WERI-Rb-1 (cell line): ENCODE measurements at places on chromosomes 3 and 15.

- DNase-seq, result no peak
Observed at GRCh38 chr15:67074886-67075229, 9.5 kb downstream of the SMAD3 start.

- no peak for DNase-seq
Observed at GRCh38 chr3:11140713-11141104, 13.6 kb upstream of the HRH1 start.

DNA sequence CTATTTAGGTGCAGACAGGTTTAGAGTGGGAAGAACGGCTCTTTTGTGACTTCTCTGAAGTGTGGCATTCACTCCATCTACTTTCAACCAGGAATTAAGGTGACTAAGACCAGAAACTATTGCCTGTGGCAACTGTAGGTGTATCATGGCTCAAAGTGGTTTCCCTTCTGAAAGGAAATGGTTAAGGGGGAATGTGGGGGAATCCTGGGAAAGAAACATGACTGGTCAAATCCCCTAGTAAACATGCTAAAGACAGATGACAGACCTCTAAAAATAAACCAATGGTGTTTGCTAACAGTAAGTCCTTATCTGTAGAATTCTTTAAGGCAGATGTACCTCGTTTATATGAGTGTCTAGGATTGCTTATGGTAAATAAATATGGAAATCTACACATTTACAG lies 56.9 kb downstream of the MEGF11 start:
- DNase-seq, result no peak

DNA sequence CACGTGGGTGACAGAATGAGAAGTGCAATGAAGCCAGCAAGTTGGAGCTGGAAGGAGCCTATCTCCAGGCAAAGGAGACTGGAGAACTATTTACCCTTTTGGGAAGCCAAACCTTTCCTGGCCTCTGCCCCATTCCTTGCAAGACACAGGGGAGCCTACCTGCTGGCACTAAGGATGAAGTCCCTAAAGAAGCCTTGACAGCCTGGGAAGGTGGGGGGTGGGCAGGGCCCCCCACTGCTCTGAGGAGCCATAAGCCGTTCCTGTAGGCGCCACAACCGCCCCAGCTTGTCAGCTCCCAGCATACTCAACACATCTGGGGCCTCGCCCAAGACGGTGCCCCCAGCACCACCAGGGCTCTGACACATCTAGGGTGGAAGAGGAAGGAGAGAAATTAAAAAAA lies 5.5 kb downstream of the CDAN1 start:
- no peak for DNase-seq

GRCh38 chr3:37970802-37971201 lies 19.8 kb upstream of the VILL start:
- DNase-seq, result no peak

GRCh38 chr15:65952391-65953053 lies 83.2 kb downstream of the RAB11A start:
- no peak for DNase-seq

DNA sequence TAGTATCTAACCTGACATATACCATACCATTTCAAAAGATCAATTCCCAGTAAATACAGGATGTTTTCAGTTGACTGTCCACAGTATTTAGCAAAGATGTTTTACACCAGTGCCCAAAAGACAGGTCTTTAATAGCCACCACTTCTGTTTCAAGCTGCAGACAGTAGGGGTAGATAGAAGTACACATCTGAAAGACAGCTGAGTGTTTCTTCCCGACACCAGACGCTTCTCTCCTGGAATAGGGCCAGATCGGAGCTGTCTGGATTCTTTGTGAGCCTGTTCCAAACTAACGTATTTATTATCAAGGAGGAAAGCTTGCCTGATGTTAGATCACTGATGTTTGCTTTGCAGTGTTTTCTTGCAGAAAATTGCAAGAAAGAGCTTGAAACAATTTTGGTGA lies 136.1 kb upstream of the RBMS3 start:
- peak; percentile 37 for DNase-seq

DNA sequence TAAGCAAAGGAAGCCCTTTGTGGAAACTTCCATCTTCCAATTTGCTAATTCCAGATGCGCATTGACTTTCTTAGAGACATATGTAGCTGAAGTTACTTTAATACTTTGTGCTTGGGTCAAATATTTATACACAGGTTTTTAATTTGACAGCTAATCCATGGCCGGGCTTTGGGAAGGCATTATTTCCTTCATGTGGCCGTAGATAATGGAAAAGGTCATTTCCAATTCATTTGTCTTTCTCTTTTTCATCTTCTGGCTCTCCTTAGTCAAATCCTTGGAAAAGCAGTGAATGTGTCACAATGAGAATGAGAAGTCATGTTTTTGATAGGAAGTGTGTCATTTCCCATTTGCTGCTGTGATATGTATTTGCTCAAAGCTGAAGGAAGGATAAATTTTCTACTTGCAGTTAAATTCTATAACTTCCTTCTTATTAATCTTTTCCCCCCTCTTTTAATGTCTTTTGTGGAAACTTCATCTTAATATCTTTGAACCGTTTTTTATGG lies 323.3 kb downstream of the CLSTN2 start:
- no peak for DNase-seq

DNA sequence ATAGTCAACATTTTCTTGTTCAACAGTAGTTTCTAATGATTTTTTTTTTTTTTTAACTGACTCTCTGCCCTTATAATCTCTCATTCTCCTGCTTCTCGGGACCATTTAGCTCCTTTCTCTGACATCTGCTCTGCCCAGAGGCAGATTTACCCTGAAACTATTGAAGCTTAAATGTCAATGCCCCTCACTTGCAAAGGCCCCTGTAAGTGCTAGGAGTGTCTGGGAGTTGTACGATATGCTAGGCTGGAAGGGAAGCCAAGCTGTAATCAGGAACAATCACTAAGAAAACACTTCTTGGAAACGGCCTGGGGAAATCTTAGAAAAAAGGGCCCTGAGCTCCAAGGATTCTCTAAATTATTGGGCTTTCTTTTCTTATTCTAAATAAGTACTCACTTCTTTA lies 5.8 kb upstream of the PLOD2 start:
- DNase-seq, result no peak

DNA sequence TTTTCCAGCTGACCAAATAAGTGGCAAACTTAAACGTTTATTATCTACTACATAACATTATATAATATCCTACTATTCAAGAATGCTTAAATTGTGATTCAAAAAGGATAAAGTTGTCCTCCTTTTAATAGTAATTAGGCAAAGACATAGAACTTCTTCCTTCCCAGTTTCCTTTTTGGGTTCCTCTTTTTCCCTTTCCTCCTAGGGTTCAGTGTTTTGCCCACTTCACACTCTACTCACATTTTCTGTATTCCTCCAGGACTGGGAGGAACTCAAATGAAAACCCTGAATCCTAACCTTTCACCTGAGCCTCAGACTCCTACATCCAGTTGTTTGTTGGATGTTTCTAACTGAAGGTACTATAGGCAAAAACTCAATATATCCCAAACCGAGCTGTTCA lies 132.5 kb downstream of the PEAK1 start:
- DNase-seq, result no peak

- no peak for DNase-seq
Observed at GRCh38 chr15:71880276-71880675, 69.9 kb downstream of the NR2E3 start.

DNA sequence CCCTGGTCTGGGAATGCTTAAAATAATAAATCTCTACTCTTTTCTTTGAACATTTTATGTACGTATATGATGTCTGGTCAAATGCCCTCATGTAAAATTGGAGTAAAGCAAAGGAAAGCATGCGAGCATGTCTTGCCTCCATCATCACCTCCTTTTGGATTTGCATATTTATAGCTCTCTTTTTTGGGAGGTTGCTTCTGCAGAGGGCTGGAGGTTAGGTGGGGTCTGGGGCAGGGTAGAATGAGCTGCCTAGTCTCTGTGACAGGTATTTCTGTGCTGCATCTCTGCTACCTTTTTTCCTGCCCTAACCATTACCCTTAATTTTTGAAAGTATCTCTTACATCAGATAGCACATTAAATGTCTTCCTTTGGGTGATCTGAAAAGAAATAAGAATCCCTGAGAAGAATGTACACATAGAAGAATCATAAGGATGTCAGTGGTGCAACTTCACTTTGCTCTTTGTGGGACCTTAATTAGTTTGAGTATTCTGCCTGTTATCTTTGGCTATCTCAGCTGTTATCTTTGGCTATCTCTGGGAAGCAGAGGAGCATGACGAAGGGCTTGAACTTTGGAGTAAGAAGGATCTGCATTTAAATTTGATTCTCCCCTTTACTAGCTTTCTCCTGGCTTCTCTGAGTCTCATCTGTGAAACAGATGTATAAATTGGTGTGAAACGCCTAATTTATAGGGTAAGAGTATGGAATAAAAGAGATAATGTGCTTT lies 40.2 kb downstream of the PPM1L start:
- DNase-seq, result no peak

DNA sequence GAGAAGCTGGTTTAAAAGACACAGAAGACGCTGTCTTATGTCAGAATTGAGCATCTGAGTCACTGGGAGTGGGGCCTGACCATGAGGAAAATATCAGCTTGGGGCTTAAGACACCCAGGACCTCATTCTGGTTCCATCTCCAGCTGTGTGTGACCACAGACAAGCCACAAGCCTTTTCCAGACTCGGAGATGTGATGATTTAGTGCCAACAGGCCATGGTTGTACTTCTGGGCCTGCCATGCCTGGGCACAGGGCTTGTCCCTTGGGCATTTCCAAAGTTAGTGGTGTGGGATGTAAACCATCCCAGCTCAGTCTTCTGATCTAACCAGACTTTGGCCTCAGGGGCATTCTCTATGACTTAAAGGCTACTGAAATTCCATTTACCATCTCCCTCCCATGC lies 269.8 kb downstream of the RYR3 start:
- DNase-seq, result no peak

DNA sequence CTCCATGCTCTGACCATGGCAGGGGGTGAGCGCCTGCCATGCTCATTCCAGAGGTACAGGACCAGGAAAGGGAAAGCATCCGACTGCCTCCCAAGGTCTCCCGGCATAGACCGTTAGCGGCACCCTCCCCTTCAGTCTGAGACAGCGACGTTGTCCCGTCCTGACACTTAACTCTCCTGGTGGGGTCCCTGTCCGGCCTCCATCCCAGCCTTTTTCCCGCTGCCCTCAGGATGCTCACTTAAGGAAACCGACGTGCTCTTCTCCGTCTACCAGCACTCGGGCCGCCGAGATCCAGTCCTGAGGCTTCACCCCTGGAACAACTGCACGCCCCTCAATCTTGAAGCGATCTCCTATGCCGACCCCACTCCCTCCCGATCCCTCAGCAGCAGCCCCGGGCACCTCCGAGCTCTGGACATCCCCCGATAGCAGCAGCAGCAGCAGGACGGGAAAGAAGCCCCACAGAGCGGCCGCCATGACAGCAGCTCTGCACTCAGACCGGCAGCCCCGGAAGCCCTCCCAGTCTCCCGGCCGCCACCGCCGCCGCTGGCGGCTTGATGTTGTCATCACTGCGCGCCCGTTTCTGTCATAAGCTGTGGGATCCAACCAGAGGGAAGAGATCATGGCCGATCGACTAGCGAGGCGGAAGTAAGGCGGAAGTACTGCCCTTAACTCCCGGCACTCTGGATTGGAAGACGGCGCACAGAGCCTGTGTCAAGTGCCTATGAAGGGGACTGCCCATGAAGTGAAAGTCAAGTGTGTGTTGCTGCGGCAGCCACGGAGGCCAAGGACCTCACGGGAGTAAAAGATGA lies at the start of the genes EMC7 and PGBD4:
Gene EMC7 (minus strand): TSS at position 497 of the 809 bp plus-strand sequence. CDS start 23 bp downstream, at position 474.
Gene PGBD4 (plus strand): TSS at position 718 of the 809 bp plus-strand sequence. CDS start 449 bp downstream, outside the sequence.
- peak; percentile 99 for DNase-seq

DNA sequence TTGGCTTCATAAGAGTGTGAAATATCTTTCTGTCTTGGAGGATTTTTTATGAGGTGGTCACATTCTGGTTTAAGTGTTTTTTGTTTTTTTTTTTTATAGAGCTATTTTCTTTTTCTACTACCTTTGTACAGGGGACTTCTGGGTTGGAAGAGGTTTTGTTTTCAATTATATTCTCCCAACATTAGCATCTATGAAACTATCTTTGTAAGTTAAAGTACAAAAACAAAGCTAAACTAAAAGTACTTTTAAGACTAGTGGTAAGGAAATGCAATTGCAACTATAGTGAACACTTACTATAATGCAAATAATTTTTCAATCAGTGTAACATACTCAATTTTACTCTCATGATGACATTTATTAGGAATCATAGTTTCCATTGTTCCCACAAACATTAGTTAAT lies 688.2 kb downstream of the SI start:
- no peak for DNase-seq

GRCh38 chr3:52286777-52287110 lies 884 bp upstream of the GLYCTK start:
- no peak for DNase-seq

DNA sequence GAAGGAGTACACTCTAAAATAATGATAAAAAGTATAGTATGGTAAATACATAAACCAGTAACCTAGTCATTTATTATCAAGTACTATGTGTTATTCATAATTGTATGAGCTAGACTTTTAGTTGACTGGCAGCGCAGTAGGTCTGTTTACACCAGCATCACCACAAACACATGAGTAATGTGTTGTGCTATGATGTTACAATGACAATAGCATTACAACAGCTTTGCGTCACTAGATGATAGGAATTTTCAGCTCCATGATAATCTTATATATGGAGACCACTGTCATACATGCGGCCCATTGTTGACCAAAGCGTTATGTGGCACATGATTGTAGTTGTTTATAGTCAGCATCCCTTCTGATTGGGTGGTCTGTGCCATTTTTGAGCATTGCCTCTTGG lies 138.9 kb upstream of the UBE2E1 start:
- no peak for DNase-seq
